ENCODE measurements at places on chromosomes 5 and 9.
A peak's percentile ranks its signal among the peaks of the same experiment; 100 is the strongest.

DNA sequence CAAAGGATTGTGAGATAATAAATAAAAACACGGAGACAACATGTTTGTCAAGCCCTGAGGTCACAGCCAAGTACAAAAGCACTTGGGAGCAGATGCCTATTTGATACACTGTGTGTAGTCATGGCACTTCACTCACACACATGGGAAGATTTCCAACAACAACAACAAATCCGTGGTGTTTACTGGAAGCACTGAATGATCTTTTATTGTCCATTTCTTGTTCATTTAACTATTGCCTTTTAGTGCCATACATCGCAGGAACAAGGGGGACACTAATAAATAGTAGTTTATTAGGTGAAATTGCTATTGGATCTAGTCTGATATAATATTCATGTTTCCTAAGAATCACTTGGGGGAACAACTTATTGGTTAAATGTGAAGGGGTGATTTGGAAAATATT lies 20.4 kb upstream of the GDNF start:
- no peak for DNase-seq

- no peak for DNase-seq
These were observed 28.3 kb downstream of the RAI14 start for GRCh38 chr5:34684281-34684979.

GRCh38 chr5:171523781-171524180 lies 104.3 kb downstream of the FGF18 start:
- no peak for DNase-seq

DNA sequence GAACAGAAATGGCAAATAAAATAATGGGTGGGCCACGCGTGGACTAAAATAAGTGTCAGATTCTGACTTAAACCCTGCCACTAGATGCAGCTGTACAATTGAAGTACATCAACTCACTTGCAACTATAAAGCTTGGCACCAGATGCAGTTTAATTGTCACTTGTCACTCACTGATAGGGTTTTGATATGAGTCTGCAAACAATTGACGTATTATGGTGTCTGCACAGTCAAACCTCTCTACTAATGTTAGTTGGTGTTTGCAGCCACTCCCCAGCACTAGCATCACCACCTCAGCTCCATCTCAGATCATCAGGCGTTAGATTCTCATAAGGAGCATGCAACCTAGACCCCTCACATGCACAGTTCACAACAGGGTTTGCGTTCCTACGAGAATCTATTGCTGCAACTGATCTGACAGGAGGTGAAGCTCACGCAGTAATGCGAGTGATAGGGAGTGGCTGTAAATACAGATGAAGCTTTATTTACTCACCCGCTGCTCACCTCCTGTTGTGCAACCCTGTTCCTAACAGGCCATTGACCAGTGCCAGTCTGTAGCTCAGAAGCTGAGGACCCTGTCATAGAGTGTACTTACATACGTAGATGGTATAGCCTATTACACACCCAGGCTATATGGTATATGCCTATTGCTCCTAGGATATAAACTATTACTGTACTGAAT lies 72.1 kb upstream of the SEMA6A start:
- no peak for DNase-seq

DNA sequence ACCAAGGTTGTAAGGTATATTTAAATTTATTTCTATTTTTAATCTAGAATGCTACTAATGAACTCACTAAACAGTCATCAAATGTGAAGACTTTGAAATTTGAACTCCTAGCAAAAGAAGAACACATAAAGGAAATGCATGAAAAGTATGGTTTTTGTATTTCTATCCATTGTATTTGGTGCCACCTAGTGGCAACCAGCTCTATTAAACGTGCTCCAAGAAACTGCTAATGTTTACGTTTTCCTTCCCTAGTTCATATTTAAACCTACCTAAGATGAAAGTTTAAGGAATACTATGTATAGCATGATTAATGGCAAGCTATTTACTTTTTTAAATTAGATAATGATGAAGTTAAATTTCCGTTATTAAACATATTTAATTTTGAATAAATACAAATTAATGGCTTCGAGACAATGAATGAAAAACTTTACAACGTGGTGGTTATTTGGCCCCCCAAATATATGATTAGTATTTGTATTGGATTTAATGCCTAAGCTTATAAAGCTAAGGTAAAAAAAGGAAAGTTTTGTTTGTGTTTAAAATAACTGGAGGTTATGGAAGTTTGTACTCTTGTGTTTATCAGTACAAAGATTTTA lies 115.9 kb upstream of the SH3GL2 start:
- peak; percentile 25 for DNase-seq

DNA sequence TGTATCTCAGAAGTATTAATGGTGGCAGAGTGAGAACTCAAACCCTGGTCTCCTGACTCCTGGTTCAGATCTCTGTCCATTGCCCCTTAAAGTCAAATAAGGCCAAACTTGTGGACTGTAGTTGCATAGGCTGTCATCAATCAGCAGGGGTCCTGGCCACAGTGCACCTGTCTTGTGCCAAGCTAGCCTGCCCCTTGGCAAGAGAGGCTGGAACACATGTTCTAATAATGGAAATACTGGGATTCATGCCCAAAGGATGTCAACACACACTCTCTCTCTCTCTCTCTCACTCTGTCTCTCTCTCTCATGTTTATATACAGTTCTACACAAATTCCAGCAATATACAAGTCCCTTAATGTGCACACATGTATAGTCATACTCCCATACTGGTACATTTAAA lies 44.3 kb downstream of the GLRA1 start:
- peak; percentile 1 for DNase-seq

GRCh38 chr5:74226716-74227485 lies 413.6 kb downstream of the ENC1 start:
- no peak for DNase-seq

GRCh38 chr5:181255276-181255675 lies 5.7 kb downstream of the TRIM52 start:
- no peak for DNase-seq

DNA sequence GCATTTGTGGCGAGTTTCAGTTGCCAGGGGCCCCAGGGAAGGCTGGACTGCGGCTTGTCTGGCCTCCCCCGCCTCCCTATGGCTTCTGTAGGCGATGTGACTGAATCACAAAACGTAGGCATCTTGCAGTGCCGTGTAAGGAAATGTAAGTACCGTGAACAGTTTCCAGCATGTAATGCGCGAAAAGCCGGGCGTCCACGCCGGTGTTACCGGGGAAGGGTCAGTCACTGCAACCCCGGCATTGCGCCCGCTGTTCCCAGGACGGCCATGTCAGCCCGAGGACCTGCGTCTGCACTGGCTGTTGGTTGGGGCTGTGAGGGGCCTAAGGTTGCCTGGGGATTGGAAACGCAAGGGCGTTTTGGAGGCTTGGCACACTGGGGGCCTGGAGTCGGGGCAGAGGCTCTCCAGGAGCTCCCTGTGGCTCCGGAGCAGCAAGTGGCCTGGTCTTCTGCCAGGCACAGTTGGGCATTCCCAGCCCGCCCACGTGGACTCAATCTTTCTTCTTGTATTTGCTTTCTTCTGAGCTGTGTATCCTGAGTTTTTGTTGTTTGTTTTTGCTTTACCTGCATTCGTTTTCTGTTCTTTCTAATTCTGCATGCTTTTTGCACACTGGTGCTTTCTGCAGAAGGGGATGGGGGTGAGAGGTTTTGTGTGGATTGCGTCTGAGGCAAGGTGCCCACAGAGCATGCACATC lies 36.9 kb upstream of the PLEKHG4B start:
- no peak for DNase-seq

DNA sequence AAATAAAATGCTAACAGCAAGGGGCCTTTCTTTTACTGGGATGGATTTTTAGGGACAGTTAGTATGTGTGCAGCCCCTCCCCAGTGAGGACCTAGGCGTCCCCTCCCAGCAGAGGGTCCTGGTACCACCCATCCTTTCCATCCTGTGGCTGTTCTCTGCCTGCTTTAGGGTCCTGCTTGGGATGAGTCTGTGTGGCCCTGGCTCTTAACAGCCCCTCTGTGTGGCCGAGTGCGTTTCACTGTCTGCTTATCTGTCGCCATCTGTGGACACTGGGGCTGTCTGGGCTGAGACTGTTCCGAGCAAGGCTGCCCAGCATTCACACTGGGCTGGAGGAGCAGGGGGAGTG lies 17.0 kb downstream of the WNK2 start:
- DNase-seq: no peak

GRCh38 chr5:87302061-87302460 lies 34.4 kb downstream of the RASA1 start:
- peak; percentile 33 for DNase-seq

GRCh38 chr5:67301285-67301903 lies 104.8 kb upstream of the CD180 start:
- DNase-seq: peak; percentile 97

DNA sequence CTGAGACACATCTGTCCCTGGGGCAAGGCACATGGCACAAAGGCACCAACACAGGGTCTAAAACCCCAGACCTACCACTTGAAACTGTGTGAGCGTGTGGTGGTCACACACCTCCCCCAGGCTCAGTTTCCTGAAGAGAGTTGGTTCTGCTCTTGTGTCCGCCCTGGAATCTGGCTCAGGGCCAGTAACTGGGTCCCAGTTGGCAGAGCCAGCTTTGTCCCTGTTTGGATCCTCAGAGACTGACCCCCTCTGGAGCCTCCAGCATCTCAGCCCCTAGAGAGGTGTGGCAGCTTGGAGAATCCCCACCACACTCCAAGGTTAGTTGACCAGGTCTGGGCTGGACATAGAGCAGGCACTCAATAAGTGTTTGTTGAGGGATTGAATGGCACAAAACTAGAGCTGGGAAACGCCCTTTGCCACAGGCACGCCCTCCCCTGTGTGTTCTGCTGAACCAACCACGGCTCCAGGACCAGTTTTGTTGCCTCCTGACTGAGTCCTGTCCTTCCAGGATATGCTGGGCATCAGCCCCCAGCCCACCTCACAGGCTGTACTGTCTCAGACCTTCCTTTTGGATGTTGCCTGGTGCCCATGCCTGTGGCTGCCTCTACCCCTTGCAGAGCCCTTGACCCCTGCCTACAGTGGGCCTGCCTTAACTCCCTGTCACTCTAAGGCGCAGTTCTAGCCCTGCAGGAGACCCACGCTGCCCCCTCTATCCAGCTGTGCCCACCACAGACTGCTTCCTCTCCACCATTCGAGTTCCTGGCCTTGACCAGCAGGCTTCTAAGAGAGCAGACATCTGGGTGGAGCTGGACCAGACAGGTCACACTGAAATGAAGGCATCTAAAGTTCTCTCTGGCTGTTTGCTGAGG lies 3.8 kb upstream of the PDLIM4 start:
- DNase-seq: no peak

DNA sequence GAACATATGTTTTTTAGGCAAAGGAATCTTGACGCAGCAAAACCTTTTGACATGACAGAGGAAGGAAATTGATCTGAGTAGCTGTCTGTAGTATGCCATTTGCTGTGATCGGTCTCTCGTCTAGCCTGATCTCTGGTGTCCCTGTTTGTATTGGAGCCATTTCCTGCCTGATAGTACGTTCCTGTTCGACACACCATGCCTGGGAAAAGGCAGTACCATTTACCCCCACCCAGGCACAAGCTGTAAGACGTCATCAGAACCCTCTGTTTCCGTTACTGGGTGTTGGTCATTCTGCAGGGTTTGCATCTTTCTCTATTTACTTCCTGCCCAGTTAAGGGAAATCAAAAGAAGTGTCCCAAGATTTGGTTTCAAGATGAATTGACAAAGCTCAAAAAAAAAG lies 129.7 kb downstream of the CEMIP2 start:
- peak; percentile 9 for DNase-seq

- no peak for DNase-seq
These were observed 169.2 kb downstream of the MEF2C start for GRCh38 chr5:88713818-88714217.

- no peak for DNase-seq
These were observed 7.2 kb downstream of the PDCD6 start for GRCh38 chr5:278646-279045.

- no peak for DNase-seq
These were observed 85.5 kb upstream of the PITX1 start for GRCh38 chr5:135119481-135119880.

DNA sequence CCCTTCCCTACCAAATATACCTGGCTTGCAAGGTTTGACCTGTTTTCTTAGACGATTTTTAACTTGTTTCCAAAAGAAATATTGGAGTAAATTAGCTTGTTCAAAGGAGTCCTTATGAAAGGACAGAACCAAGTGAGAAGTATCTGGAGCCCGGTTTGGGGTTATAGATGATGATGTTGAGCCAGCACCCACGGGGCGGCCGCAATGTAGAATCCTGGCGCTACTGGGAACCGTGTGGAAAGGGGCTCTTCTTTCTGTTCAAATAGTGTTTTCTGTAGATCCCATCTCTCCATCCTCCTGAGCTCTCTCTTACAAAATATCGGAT lies 517 bp upstream of the EXOSC2 start:
- no peak for DNase-seq

DNA sequence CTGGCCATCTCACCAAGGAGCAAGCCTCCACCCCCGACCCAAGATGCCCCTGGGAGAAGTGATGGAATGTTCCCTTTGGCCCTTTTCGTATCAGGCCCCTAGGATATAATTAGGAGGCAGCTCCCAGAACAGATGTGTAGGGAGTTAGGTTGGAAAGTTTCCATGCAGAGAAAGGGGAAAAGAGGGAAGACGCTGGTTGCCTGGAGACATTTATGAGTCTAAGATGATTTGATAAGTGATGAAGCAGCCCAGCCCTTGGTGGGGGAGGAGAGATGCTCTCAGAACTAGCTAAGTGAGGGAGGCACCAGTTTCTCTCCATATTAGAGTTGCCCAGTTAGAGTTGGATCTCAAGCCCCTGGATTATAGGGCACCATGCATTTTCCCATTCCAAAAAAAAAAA lies 137.5 kb downstream of the GNA14 start:
- DNase-seq: no peak

- DNase-seq: no peak
These were observed 97.1 kb downstream of the GABRA1 start for GRCh38 chr5:161944974-161945373.

DNA sequence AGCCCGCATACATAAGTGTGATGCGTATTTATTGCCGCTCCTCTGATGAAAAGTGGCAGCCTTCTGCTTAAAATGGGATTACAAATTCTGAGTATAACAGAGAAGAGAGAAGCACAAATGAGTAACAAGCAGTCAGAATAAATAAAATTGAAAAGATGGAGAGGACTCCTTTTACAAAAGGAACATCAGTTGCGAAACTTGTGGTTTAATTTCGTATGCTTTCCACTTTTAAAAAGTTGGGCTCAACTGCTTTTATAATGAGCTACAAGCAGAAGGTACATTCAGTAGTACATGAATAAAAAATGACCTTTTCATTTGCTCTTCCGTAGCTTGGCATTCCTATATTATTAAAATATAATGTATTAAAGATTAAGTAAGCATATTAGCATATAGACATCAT lies 320.0 kb downstream of the FBXL17 start:
- peak; percentile 33 for DNase-seq

- no peak for DNase-seq
These were observed 18.0 kb upstream of the PLEKHG4B start for GRCh38 chr5:73768-74502.

All from skeletal muscle cell (primary cell).